ENCODE measurements at places on chromosomes 2 and 18. TPM values are rescaled to one million over a fixed set of nuclear protein-coding genes. Genes with fewer than 3 reads are reported as not detected.

DNA sequence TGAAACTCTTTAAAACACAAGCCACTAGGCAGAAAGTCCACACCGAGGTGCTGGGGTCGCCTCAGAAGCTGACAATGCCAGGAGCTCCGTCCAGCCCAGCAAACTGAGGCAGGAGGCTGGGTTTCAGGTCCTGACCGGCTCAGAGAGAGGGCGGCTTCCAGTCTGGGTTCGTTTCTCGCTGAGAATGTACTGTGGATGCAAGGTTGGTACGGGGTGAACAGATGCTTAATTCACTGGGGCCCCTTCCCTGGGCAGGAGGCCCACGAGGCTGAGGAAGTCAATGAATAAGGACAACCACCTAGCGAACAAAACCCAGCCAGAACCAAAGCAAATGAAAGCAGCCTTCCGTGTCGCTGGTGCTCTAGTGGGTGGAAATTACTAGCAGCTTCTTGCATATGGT is 142.0 kb downstream of the RTP5 start:
- DNase-seq, result no peak

DNA sequence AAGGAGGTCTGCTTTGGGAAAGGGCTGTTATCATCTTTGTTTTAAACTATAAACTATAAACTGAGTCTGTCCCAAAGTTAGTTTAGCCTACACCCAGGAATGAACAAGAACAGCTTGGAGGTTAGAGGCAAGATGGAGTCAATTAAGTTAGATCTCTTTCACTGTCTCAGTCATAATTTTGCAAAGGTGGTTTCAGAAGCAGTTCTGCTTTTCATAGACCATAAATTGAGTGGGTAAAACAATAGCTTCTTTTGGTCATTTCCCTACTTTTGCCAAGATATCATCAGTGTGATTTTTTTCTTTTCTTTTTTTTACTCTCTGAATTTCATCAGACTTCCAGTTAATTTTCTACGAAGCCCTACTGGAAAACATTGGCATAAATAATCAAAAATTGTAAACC is 117.0 kb downstream of the AP1S3 start:
- DNase-seq, result no peak

The NEU2 gene
- polyA plus RNA-seq, result not detected

DNA sequence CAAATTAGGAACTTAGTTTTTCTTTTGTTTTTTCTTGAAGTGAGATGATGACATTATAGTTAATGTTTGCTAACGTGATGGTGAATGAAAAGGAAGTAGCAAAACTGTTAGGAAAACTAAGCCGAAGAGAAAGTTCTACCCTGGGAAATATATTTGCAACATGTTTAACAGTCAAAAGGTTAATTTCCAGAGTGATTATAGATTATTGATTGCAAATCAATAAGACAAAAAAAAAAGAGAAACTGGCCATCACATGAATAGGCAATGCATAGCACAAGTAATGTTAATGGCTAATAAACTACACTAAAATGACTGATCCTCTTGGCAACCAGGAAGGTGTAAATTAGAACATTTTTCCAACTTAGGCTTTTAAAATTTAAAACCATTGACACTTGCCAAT is 26.0 kb upstream of the AMMECR1L start:
- DNase-seq, result no peak

DNA sequence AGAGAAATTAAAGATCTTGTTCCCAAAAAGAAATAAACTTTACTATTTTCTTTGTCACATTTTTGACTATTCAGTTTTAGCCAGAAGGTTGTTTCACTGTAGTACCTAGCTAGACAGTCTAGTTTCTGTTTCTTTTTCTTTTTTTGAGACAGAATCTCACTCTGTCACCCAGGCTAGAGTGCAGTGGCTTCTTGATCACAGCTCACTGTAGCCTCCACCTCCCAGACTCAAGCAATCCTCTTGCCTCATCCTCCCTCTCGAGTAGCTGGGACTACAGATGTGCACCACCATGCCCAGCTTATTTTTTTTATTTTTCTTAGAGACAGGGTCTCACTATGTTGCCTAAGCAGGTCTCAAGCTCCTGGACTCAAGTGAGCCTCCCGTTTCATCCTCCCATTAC is 2.2 kb downstream of the RBM45 start:
- DNase-seq, result no peak

GRCh38 chr2:154207288-154208047 is 335.7 kb downstream of the GALNT13 start:
- DNase-seq, result no peak

The TFPI gene
- polyA plus RNA-seq, result 20.6 TPM

The ZAP70 gene
- 0.80 TPM for polyA plus RNA-seq

The CRYBA2 gene
- polyA plus RNA-seq, result not detected
